ENCODE measurements at places on chromosomes 6 and 20.

GRCh38 chr6:149275621-149276020 lies 41.9 kb upstream of the TAB2 start:
- DNase-seq, result no peak

- no peak for DNase-seq
Observed at GRCh38 chr6:31888276-31889258, 8.9 kb downstream of the EHMT2 start.

GRCh38 chr20:58871533-58872102 lies 19.1 kb downstream of the GNAS start:
- DNase-seq, result no peak

DNA sequence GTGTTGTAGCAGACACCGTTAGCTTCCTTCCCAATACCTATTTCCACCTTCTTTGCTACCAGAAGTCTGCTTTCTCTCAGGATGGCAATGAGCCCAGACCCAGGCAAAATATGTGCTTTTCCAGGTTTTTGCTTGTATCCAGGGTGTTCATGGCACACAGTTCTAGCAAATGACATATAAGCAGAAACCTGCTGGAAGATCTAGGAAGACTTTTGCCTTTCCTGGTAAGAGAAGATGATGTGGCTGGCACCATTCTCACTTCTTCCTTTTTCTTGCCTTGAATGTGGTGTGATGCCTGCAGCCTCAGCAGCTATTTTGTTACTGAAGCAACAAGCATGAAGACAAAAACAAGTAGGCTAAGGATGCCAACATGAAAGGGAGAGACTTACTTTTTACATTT lies 19.2 kb upstream of the TBC1D22B start:
- DNase-seq, result no peak

DNA sequence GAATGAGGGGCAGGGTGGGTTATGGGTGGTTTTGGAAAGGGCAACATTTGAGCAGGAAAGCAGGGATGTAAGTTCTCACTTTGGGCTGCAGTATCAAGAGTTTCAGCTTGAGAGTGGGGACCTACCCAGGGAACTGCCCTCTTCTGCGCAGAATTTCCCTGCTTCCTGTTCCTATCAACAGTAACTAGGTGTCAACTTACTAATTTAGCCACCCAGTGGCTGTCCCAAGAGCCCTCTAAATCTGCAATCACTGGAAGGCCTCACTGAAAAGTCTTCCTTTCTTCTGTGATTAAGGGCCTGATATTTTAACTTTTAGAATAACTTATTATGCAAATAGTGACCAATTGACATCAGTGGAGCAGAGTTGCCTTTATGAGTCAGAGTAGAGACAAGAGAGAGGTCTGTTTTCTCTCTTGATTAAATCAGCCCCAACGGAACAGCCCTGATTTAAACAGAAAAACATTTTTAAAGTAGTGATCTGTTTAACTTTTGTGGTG lies 118.2 kb upstream of the RIPOR2 start:
- DNase-seq, result no peak

- DNase-seq, result no peak
Observed at GRCh38 chr6:24157886-24158285, 31.9 kb downstream of the NRSN1 start.

DNA sequence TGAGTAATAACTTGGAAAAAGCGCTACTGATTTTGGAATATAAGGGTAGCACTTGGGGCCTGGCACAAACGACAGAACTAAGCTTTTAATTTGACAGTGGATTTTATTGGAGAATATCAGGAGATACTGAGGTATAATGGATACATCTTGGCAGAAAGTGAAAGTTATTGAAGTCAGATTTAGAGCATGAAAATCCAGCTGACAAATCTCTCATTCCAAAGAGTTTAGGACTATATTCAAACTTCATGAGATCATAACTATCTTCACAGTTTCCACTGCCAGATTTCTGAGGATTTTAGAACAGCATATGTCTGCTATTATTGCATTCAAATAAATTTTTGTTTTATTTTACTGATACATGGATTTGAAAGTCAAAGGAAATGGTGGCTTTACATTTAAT lies 132.3 kb upstream of the THEMIS start:
- no peak for DNase-seq

- DNase-seq, result no peak
Observed at GRCh38 chr20:3121955-3122610, 37.6 kb upstream of the AVP start.
